ENCODE measurements at places on chromosomes 16 and 17. TPM values are rescaled to one million over a fixed set of nuclear protein-coding genes. Genes with fewer than 3 reads are reported as not detected.

GRCh38 chr17:2157081-2157480 lies 102.2 kb downstream of the HIC1 start:
- no peak for DNase-seq

- no peak for DNase-seq
Observed at GRCh38 chr16:56855946-56856345, 9.1 kb upstream of the SLC12A3 start.

- DNase-seq = no peak
Observed at GRCh38 chr17:3693829-3694231, 2.1 kb downstream of the P2RX5 start.

The SLC7A6 gene
- 194 TPM for total RNA-seq

The TP53TG3B gene
- not detected for total RNA-seq

Measured in CD4-positive, alpha-beta memory T cell (primary cell).